ENCODE measurements at places on chromosomes 5 and 9.
A peak's percentile ranks its signal among the peaks of the same experiment; 100 is the strongest.

DNA sequence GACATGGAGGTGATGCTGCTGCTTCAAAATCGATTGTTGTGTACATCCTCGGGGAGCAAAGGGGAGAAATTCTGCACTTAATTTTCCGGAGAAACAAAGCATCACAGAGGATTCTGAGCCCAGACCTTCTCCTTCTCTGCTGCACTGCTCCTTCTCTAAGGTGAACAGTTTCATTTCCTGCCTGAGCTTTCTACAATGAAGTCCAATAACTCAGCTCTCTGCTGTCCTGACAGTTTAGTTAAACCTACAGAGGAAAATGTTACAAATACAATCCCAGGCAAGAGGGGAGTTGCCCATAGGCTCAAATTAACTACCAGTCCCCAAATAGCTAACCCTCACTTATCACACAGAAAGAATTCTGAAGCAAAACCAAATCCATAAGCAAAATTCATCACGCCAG is 206.3 kb downstream of the EFNA5 start:
- DNase-seq, result no peak

DNA sequence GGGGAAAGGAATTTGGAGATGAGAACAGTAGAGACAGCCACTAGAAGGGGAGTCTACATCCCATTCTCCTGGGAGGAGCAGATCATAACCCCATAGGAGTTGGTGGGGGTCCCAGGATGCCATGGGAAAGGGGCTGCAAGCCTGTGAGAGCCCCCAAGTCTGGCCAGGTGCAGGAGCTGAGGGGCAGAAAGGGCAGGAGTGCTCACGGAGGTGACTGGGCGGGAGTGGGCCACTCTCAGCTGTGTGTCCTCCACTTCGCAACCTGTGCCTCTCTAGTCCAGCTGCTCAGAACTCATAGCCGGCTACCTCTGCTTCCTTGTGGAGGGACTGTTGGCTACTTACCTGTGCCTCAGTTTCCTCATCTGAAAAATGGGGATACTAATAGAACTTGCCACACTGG is 263.9 kb downstream of the FSTL4 start:
- no peak for DNase-seq

GRCh38 chr9:106761493-106761892 is 101.5 kb upstream of the ZNF462 start:
- no peak for DNase-seq

GRCh38 chr5:135039271-135040033 is 5.4 kb upstream of the PITX1 start:
- no peak for DNase-seq

- DNase-seq, result no peak
Measured at GRCh38 chr5:138790684-138791083, 37.5 kb downstream of the CTNNA1 start.

DNA sequence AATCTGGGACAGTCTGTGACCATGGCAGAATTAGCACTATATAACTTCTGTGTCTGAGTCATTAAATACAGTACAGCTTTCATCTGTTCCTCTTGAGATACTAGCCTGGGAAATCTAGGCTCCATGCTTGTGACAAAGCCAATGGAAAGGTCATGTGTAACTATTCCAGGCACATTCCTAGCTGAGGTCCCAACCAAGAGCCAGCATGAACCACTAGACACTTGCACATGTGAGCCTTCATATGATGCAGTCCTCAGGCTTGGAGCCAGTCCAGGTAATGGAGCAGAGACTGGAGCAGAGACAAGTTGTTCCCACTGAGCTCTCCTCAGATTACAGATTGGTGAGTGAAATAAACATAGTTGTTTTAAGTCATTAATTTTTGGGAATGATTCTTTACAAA is 412.4 kb upstream of the ZNF462 start:
- no peak for DNase-seq

GRCh38 chr5:114062932-114063867 is 298.7 kb upstream of the KCNN2 start:
- no peak for DNase-seq

DNA sequence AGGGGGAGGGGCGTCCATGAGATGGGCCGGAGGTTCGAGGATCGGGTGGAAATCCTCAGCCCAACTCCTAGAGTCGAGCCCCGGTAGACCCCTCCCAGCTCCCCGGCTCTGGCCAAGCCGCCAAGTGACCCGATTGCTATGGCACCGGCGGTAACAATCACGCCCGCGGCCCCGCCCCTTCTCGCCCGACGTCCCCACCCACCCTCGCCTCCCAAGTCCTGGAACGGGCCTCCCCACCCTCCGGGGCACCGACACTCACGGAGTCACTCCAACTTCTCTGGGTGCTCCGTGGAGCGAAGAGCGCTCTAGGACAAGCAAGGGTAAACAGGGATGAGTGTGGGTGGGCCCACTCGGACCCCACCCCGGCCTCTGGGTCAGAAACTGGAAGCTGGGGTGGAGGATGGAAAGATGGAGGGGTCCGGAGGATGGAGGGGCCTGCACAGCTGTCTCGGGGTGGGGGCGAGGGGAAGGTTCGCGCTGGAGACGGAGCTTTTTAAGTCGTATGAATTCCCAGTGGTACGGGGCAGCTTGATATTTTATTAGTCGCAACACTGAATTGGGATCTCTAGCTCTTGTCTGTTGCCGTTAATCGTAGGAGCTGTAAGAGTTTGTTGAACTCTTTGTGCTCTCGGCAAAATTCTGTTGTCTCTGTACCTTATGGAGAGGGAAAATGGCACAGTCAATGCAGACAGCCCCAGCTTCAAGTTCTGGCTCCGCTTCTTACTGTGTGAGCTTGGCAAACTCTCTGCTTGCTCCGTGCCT is at the start of gene SPACA9:
Gene SPACA9, plus strand, starts transcription at position 204 of the 762 bp plus-strand sequence. CDS start 5,050 bp downstream, outside the sequence.
- DNase-seq, result peak; percentile 3

- DNase-seq, result no peak
Measured at GRCh38 chr9:95026148-95026524, 291.4 kb downstream of the FANCC start.

DNA sequence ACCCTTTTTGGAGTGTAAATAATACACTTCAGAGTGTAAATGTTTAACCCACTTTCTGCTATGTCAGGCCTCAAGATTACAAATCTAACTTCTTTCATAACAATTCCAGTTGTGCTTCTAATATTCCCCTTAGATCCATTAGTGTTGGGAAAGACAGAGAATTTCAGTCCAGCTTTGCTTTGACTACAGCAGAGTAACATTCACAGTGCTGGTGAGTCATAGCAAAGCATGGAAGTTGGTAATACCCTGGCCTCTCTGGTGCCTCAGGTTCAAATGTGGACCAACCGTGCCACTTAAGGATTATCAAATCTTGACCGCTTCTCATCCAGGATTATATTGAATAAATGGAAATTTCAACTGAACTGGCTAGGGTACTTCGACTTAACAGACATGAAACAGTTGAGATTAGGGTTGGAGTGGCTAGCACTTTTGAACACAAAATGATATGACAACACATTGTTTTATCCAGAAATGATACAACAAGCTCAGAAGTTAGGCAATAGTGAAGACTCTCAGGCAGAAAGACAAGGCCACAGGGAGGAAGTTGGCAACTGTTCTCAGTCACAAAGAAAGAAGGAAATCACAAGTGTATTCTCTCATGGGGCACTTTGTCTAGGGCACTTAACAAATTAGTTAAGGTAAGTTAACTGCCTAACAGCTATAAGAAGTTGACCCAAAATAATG is 24.4 kb upstream of the RASA1 start:
- DNase-seq, result no peak

GRCh38 chr5:128412145-128412930 is 125.7 kb downstream of the FBN2 start:
- no peak for DNase-seq
